ENCODE measurements at places on chromosomes 11 and 22. TPM values are rescaled to one million over a fixed set of nuclear protein-coding genes. Genes with fewer than 3 reads are reported as not detected.

The RBX1 gene
- 59.5 TPM for polyA plus RNA-seq

The NLRP14 gene
- not detected for polyA plus RNA-seq

DNA sequence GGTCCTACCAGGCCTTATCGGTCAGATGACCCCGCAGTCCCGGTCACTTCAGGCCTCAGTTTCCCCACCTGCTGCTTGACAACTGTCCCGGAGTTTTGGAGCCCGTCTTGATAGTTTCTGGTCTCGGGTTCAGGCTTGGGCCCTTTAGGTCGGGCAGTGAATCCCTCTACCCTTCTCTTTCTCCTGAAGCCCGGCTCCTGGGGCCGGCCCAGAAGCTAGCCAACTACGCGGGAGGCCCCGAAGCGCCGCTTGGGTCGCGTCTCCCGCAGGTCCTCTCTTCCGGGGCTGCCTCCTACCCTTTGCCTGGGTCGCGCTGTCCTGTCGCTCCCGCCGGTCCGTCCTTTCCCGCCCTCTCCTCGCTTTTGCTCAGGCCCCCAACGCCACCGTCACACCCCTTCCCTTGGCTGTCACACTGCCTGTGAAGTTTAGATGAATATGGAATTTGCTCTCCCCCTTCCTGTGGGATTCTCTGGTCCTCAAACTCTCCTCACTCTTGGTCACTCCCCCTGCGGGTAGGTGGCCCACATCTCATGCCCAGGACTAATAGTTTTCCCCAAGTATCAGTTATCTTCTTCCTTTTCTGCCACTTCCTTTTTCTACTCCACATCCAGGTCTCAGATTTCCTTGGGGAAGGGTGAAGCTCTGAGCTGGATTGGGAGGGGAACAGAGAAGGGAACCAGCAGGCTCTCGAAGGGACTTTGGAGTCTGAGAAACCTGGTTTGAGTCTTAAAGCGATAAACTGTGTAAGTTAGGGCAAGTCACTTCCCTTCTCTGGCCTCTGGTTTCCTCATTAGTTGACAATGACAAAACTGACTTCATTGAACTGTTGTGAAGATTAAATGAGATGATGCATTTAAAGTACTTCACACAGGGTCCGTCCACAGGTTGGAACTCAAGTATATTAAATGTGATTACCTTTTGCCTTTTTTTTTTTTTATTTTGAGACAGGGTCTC, 790 bp downstream of the RAB1B start:
- no peak for DNase-seq

The TMPRSS13 gene
- polyA plus RNA-seq: 0.15 TPM

The FKBP2 gene
- 51.5 TPM for polyA plus RNA-seq

The SORL1 gene
- 3.3 TPM for polyA plus RNA-seq

- no peak for DNase-seq
Observed at GRCh38 chr11:126102436-126102981, 39.8 kb upstream of the CDON start.

The FJX1 gene
- polyA plus RNA-seq: 5.4 TPM

The PARVA gene
- 75.8 TPM for polyA plus RNA-seq

DNA sequence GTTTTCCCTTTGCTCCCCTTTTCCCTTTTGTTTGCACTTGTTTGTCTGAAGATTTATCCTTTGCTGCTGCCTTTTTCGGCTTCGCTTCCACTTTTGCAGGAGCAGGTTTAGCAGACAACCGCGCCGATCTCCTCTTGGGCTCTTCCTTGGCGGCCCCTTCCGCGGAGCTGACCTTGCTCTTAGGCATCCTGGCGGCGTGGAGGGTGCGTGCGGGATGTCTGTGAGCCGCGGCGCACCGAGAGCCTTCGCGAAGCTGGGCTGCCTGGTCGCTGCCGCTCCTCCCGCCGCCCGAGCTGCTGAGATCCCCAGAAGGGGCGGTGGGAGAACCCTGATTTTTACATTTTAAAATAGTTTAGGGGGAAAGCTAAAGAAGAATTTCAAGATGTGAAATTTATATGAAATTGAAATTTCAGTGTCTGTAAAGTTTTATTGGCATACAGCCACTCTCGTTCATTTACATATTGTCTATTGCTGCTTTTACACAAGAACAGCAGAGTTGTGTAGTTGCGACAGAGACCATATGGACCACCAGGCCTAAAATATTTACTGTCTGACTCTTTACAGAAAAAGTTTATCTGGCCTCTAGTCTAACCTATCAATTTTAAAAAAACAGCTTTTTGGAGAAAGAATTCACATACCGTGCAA, 105.2 kb upstream of the RRM1 start:
- DNase-seq: no peak

The MMP27 gene
- polyA plus RNA-seq: not detected

- DNase-seq: no peak
Observed at GRCh38 chr22:33902073-33902472, 18.2 kb downstream of the LARGE1 start.

- DNase-seq: no peak
Observed at GRCh38 chr22:25890651-25891050, 148.7 kb downstream of the MYO18B start.

- DNase-seq: no peak
Observed at GRCh38 chr11:121625777-121626506, 173.2 kb upstream of the SORL1-AS1 start.

GRCh38 chr11:60971520-60971919, at the start of gene CD6:
Gene CD6, plus strand, starts transcription at chr11:60971680. Its CDS starts 186 bp downstream, at chr11:60971866.
- DNase-seq: no peak

DNA sequence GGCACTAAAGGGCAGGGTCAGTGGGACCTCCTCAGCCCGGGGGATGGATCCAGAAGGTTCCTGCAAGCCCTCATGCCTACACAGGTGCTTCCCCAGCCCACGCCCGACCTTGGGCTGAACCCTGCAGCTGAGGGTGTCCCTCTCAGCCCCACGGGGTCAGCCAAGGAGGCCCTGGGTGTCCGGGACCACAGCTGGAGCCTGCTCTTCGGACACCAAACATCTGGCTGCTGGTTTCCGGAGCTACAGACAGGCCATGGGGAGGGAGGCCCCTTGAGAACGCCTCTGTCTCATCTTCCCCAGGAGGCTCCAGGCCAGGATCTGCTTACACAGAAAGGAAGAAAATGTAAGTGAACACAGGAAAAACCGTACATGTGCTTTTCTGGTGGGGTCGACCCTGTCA, 355.7 kb downstream of the MN1 start:
- no peak for DNase-seq

DNA sequence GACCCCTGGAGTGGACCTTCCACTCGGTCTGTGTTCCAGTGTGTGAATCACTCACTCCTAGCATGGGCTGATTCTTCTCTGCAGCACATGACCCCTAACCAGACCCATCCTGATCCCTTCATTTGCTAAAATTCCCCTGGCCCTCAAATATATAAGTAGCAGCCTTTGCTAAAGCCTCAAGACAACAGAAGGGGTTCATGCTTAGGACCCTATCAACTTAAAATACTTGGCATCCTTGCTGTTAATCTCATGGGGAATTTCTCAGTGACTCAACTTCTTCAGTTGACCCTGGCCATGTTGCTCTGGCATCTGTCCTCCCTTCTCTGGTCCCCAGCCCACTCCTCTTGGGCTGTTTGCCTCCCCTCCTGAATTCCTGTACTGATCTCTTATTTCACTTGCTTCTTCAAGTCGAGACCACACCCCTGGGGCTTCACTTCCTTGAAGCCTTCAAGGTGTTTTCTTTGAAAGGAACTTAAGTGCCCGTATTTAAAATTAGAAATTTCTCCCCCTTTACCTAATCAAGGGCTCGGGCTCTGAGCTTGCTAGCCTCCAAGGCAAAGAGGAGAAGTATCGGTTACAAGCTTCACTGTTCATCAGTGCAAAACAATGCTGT, 23.6 kb downstream of the NNMT start:
- no peak for DNase-seq

DNA sequence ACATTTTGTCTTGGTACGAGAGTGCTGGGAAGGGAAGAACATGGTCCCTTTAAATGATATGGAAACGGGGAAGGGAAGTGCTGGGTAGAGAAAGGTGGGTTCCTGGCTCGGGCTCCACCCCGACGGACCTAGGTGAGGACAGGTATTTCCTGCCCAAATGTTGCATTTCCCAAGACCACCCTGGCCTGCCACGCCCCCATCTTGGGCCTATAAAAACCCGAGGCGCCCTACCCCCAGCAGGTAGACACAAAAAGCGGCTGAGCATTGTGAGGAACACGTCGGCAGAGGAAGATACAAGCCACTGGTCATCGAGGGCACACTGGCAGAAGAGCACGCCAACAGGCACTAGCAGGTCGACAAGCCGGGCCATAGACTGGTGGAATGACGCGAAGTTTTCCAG, 99.4 kb downstream of the AASDHPPT start:
- DNase-seq: no peak

The TECTA gene
- 1.7 TPM for polyA plus RNA-seq

- DNase-seq: no peak
Observed at GRCh38 chr11:82871646-82872045, 28.6 kb downstream of the PRCP start.

DNA sequence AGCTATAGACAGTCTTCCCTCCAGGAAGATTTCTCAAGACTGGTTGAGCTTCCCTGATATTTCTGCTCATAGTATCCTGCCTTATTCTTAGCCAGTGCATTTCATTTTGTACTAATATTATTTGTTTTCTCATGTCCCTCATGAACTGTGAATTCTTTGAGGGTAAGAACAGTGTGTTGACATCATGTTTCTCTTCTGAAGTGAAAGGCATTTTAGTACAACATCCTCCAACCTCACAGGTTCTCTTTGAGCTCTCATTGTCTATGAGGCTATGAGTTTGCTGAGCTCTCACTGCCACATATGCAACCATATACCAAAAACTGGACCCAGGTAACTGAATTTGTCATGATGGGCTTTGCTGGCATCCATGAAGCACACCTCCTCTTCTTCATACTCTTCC, at the start of gene OR6Q1:
OR6Q1 (plus strand) TSS at position 301 of the 400 bp plus-strand sequence; CDS start at position 301, 0 bp downstream.
- DNase-seq: no peak

The FOLR1 gene
- 19.0 TPM for polyA plus RNA-seq

GRCh38 chr22:30481711-30482110, 9.9 kb upstream of the SEC14L3 start:
- DNase-seq: no peak

The SEC14L3 gene
- not detected for polyA plus RNA-seq

The TMEM45B gene
- 0.66 TPM for polyA plus RNA-seq

GRCh38 chr11:117217141-117218084, 14.5 kb downstream of the PCSK7 start:
- DNase-seq: no peak

DNA sequence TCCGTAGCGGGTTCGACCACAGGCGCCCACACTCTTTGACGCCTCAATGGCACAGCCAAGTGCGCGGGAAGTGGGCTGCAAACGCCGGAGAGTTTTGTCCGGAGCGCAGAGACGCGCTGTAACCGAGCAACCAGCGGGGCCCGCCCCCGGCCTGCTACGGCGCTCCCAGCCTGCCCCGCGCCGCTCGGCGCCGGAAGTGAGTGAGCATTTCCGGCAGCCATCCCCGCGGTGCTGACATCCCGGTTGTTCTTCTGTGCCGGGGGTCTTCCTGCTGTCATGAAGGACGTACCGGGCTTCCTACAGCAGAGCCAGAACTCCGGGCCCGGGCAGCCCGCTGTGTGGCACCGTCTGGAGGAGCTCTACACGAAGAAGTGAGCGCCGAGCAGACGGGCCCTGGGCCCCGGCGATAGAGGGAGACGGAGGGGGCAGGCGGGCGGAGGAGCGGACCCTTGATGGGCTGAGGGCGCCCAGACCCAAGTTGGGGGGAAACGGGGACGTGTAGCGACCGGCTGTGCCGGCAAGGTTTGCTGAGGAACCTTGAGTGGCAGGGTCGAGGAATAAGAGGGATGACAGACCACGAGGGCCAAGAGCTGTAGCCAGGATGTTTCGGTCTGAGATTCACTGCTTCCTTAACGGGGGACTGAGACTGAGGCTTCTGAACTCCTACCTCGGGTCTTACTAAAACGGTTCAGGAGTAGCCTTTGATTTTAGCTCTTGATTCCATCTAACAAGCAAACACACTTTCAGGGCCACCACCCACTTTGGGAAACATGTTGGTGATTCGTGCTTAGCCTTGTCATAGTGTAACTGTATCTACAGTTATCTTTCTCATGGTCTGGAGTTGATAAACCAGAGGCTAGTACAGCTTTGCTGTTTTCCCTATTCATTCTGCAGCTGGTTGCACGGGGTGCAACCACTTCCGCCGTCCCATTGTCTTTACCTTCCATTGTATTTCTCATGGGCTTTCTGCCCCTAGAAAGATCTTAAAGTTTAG, at the start of gene PSMD13:
PSMD13 (plus strand) TSS at position 203 of the 994 bp plus-strand sequence; CDS start at position 277, 74 bp downstream.
- peak; percentile 92 for DNase-seq

The SUSD2 gene
- polyA plus RNA-seq: 0.85 TPM

DNA sequence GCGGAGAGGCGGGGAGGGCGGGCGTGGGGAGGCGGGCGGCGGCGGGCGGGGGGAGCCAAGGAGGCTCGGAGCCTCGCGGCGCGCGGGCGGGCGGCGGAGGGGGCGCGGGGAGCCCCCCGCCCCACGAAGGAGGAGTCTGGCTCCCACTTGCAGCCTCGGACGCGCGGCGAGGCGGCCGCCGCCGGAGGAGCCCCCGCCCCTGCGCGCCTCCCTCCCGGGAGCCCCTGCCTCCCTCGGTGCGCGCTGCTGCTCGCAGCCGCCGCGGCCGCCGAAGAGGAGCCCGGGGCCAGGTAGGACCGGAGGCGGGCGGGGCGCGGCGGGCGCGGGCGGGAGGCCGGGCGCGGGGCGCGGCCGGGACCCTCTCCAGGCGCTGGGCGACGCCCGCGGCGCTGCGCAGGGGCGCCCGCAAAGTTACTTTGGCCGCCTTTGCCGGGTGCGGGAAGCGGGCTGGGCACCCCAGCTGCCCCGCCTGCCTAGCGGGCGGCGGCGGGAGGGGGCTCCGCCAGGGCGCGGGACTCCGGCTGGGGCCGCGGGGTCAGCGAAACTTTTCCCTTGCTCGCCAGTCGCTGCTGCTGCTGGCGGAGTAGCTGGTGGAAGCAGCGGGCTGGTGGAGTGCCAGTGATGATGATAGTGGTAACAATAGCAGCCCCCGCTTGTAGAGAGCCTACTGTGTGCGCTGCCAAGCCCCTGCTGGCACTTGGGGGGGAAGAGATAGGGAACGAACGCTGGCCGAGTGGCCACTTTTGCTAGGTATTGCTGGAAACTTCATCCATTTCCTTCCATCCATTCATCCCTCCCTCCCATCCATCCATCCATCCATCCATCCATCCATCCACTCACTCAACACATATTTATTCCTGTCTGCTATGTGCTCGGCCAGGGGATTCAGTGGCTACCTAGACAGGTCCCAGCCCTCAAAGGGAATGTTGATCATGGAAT, at the start of gene MPPED1:
MPPED1 (plus strand) TSS at position 146 of the 939 bp plus-strand sequence. CDS start 12,972 bp downstream, outside the sequence.
- no peak for DNase-seq

DNA sequence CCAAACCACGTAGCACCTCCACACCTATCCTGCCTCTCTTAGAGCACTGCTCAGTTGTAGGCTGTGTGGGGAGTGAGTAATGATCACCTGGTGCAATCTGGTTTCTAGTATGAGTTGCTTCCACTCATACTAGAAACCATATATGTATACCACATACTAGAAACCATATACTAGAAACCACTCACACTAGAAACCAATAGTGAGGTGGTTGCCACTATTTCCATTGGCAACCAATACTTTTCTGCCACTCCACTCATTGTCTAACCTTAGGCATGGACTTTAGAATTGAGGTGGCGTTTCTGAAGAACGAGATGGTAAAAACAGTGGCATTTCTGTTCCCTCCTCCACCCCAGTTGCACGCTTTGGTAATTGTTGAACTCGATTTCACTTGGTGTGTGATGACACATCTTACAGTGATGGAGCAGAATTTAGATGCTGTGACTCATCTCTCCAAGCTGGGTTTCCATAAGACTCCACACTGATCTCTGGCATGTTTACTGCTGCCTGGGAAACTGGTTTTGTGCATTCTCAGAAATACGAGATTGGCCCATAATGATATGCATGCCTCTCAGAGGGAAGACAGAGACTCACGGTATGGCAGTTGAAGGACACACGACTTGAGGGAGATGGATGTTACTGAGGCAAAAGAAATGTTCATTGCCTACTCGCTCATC, 82.9 kb downstream of the KIRREL3 start:
- no peak for DNase-seq

- DNase-seq: no peak
Observed at GRCh38 chr22:31286360-31287255, 5.7 kb downstream of the PIK3IP1 start.

The CECR2 gene
- polyA plus RNA-seq: 30.5 TPM
